ENCODE measurements at places on chromosomes 3 and 15.

DNA sequence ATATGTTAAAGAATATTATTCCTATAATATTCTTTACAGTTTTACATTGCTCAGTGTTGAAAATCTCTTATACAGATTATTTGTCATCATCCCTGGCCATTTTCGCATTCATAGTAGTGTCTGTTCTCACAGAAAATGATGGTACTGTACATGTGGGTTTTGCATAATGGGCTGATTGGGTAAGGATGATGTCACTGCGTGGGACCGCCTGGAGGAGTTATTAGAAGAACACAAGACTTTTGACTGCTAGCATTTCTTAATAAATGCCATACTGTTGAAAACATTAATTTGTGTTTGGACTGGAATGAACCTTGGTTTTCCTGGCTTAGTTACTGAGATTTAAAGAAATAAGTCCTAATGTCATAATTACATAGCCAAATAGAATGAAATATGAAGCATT, 20.3 kb downstream of the LRCH3 start:
- DNase-seq = no peak

DNA sequence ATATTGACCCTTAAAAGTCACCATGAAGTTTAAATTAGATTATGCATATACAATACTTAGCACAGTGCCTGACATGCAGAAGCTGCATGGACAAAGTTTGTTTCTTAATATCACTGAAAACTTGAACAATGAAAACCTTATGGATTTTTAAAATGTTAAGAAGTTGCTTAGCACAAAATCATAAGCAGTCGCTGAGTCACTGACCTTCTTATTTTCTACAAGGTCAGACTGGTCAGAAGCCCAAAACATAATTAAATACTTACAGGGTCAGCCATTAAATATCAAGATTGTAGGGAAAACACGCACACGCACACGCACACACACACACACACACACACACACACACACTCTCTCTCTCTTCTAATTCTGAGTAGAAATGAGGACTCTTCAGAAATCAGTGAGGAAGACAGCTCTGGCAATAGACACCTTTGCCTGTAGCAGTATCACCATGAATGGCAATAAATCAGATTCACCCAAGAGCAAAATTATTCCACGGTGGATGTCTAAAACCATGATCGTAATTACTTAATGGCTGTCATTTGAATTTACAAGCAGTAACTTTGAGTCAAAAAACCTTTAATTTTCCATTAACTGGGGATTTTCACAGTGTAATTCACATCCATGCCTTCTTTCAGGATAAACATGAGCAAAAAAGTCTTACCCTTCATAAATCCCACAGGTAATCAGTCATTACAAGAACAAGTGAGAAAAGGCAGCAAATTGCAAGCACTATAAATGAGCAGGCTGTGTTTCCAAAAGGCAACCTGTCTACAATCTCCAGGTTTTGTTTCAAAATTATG, 147.5 kb downstream of the OSBPL10 start:
- DNase-seq = no peak

DNA sequence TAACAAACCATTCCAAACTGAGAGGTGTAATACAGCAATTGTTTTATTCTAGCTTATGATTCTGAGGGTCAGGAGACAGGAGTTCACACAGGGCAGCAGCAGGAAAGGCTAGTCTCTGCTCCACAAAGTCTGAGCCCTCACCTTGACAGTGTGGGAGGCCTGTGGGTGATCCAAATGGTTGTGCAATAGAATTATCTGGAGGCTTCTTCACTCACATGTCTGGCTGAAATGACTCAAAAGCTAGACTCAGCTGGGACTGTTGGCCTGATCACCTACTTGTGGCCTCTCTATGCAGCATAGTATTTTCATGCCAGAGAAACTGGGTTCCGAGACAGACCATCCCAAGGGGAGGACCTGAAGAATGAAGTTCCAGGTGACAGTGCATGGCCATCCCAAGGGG, 233.9 kb upstream of the UBE2E2 start:
- no peak for DNase-seq

GRCh38 chr3:117801912-117802239, 1092.3 kb downstream of the TUSC7 start:
- no peak for DNase-seq

DNA sequence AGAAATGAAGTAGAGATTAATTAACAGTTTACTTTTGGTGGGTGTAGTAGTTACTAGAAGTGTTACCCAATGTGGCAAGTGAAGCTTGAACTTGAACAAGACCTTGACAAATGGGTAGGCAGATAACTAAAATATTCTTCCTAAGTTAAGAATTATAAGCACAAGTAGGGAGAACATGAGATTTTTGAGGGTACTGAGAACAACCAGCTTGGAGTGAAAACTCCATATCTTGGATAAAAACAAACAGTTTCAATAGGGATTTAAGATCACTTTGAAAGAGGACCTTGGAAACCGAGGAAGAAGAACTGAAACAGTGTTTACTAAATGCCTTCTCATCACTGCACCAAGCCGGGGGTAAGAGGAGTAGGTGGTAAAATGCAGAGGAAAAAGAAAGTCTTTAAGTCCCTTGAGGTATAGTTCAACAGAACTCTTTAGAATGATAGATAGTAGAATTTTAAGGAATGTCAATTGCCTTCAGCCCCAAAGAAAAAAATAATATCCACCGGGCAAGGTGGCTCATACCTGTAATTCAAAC, 496.7 kb downstream of the NAALADL2 start:
- no peak for DNase-seq

GRCh38 chr15:22974745-22975144, 5.4 kb downstream of the CYFIP1 start:
- DNase-seq = no peak

- no peak for DNase-seq
These were observed 28.1 kb upstream of the CD200R1L start for GRCh38 chr3:112874725-112875124.

- no peak for DNase-seq
These were observed 10.0 kb upstream of the ST6GAL1 start for GRCh38 chr3:186920301-186920700.

DNA sequence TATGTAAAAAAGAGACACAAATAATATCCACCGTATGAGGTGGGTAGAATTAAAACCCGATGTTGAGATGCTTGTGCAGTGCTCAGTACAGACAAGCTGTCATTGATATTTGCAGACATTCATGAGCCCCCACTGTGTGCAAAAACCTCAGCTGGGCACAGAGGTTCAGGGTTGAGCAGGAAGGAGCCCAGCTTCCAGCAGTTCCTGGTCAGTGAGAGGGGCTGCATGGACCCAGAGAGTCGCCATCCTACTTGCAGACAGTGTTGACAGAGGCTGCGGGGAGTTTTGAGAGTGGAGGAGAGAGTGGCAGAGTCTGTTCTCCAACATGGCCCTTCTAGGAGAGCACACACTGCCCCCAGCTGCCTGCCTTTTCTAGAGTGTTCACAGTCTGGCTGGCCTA, 6.1 kb upstream of the LTF start:
- DNase-seq = no peak

DNA sequence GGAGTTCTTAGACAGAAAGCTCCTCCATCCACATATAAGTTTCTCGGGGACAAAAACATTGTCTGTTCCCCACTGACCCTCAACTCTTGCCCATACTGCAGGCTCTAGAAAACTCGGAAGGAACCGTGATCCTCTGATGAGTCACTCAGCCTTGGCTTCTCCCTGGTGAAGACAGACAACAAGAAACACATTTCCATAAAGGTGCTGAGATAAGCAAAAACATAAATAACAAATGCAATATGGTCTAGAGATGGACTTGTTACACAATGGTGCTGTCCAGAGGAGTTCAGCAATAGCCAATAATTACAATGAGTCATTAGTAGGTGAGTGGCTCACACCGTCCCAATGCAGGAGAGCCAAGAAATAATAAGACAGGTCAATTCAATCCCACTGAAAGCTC, 43.7 kb downstream of the MAGI1 start:
- DNase-seq = no peak

GRCh38 chr15:52790169-52790708, at the start of gene ONECUT1:
ONECUT1 (minus strand) TSS chr15:52790336; CDS start chr15:52789884, 452 bp downstream.
- peak; percentile 70 for DNase-seq

- DNase-seq = no peak
These were observed 257.7 kb downstream of the RBMS3 start for GRCh38 chr3:29538610-29538958.

DNA sequence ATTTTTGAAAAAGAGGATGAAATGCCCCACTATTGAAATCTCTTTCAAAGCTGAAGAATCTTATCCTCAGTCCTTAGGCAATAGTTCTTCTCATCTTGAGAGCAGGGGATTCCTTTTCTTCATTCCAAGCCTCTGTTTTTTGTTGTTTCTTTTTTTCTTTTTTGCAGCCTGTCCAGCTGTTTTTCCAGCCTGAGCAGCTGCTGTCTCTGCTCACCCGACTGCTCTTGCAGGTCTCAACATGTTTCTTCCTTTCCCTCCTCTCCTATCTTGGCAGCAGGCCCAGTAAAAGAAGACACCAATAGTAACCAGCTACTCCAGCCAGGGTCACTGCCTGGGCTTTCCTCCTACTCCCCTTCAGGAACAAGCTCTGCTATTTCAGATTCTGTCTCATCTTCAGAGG, 23.8 kb downstream of the MEX3B start:
- no peak for DNase-seq

- no peak for DNase-seq
These were observed 46.1 kb downstream of the AMOTL2 start for GRCh38 chr3:134328147-134328591.

DNA sequence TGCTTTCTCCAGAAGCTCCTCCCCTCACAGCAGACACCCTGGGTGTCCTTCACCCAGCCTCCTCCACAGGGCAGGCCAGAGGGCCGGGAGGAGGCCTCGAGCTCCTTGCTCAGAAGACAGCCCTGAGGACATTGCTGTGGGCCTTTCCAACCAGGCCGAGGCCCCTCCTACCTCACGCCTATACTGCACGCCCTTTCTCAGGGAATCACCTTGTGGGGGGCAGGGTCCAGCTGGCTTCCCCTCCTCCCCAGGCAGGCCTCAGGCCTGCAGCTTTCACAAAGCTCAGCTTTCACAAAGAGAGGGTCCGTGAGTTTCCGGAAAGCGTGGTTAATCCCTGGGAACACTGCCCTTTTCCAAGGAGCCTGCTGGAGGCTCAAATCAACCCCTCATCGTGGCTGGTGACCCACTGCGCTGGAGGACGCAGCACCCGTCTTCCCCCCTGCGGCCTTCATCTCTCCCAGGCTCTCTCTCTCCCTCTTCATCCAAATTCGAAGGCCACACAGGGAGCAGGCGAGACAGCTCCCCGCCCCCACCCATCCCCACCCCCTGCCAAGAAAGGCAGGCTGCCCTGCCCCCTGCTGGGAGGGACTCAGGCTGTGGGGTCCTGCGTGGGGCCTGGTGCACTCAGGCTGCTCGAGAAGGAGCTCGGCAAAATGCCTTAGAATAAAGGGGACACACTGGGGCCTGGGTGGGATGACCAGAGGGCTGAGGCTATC, 79.4 kb downstream of the OCA2 start:
- DNase-seq = no peak

- DNase-seq = no peak
These were observed 490.8 kb downstream of the IGSF11 start for GRCh38 chr3:118543832-118544231.

DNA sequence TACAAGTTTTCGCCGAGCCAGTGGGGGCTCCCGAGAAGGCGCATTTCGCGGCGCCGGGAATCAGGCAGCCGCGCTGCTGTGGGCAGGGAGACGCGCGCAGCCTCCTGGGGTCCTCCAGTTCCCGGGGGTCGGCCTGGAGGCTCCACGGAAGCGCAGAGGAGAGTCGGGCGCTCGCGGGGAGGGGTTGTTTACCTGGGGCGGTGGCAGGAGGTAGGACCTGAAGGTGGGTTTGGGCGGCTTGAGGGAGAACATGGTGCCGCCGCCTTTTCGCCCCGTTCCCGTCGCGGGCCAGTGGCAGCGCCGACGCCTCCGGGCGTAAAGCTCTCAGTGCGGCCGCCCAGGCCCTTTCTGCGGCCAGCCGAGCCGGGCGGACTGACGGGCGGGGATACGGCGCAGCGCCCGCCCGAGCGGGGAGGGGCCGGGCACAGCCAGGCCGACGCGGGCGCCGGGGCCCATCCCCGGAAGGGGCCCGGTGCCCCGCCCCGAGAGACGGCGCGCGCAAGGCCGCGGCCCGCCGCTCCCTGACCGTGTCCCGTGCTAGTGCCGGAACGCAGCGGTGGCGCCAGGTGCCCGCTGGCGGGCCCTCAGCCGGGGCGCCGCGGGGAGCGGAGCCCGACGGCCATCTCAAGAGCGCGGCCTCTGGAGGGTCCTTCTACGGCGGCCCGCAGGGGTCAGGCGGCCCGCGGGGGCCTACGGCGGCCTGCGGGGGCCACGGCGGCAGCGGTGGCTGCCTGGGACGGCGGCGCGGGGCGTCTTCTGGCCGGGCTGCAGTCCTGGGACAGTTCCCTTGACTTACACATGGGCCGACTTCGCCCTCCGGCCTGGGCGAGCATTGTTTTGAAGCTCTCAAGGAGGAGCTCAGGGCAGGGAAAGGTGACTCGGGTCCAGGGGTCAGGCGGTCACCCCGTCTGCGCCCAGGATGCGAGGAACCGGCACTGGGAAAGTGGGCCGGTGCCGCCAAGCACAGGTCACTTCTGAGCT, at the start of gene MTMR10:
Gene MTMR10, minus strand, starts transcription at position 374 of the 981 bp plus-strand sequence. Its CDS starts 122 bp downstream, at position 252.
- peak; percentile 84 for DNase-seq

- DNase-seq = no peak
These were observed 281.8 kb downstream of the FAM43A start for GRCh38 chr3:194967151-194968117.

- DNase-seq = no peak
These were observed 2.5 kb upstream of the MECOM start for GRCh38 chr3:169666076-169666375.

DNA sequence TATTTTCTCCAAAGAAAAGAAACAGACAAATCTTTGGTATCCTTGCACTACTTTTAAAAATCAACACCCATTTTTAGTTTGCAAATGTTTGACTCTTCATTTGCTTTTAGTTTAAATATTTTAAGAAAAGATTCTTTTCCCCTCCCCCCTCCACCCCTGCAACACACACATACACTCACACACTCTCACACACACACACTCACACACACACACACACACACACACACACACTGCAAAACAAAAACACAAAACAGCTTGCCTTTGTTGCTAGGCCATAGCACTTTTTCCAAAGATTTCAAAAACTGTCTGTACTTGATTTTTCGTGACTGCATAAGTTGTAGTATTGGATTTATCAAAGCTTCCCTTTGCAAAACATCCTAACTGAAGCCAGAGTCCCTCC, 26.9 kb downstream of the ROBO2 start:
- DNase-seq = no peak

- DNase-seq = no peak
These were observed 2.5 kb downstream of the TMEM266 start for GRCh38 chr15:76062286-76062685.

DNA sequence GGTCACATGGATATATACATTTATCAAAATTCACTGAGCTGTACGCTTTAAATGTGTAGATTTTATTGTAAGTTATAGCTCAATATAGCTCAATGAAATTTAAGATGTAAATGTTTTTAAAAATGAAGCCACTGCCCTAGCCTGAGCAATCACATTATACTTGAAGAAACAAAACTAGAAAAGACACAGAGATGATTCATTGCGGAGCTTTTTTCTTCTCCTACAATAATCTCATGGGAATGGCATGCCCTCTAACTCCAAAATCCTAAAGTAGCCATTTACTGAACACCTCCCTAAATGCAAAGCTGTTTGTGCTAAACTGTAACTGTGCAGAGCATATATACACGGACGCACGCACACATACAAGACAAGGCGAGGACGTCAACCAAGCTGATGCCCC, 84.2 kb downstream of the MYO9A start:
- DNase-seq = no peak

GRCh38 chr3:182389071-182389815, 404.1 kb upstream of the ATP11B start:
- no peak for DNase-seq

Measured in GM18507 (cell line).